ENCODE measurements at places on chromosomes 2 and 18.

DNA sequence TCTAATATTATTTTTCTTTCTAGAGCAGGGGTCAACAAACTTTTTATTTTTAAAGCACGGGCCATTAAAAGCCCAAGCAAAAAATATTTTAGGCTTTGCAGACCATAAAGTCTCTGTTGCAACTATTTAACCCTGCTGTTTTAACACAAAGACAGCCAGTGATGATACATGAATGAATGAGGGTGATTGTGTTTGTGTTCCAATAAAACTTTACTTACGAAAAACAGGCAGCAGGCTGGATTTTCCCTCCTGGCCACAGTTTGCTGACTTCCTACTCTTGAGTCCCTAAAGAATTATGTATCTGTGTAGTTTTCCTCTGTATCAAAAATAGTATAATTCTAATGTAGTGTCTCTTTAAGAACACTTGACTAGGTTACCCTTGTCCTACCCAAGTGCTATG is 402.0 kb downstream of the ADCYAP1 start:
- no peak for DNase-seq

- DNase-seq: peak; percentile 9
These were observed at the start of gene GALNT3 for GRCh38 chr2:165793779-165794535. TSS of gene GALNT3 (minus strand) at chr2:165794247. CDS start at chr2:165770700, 23,547 bp downstream.

GRCh38 chr2:45293182-45293581 is 283.9 kb upstream of the SIX2 start:
- DNase-seq: no peak

- DNase-seq: no peak
These were observed 462.4 kb upstream of the TRIB2 start for GRCh38 chr2:12254280-12254860.

- no peak for DNase-seq
These were observed 5.5 kb upstream of the TSPYL6 start for GRCh38 chr2:54261537-54261936.

DNA sequence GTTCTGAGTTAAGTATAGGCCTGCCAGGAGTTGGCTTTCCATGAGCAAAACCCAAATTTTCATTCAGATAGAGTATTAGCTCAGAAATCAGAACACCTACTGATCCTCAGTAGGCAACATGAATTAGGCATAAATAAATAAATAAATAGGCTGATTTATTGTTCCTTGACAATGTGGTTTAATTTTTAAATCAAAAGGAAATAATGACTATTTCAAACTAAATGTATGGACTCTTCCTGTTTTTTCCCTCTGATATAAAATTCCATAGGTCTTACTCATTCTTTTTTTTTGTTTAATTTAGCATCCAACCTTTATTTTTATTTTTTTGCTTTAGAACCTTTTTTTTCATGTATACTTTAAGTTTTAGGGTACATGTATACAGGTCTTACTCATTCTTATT is 140.2 kb upstream of the ITGA6 start:
- DNase-seq: no peak

DNA sequence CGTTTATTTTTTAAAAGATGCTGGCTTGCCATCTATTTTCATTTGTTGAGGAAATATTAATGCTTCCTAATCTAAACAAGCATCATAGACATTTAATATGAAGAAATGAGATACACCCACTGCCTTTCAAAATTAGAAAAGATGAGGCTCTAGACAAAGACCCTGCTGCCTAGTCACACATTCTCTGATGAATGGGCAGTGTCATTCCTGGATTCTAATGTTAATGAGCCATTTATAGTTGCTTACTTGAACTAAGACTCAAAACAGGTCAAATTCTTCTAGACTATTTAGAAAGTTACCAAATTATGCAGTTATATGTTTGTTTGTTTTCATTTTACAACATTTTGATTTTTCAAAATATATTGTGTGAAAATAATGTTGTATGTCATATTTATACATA is 237.6 kb downstream of the CDH7 start:
- DNase-seq: no peak

- DNase-seq: no peak
These were observed 469.4 kb upstream of the SMIM21 start for GRCh38 chr18:75896865-75897264.

- DNase-seq: no peak
These were observed 48.6 kb downstream of the NTSR2 start for GRCh38 chr2:11621410-11621809.

- DNase-seq: no peak
These were observed 59.3 kb upstream of the B3GNT7 start for GRCh38 chr2:231336236-231336635.

DNA sequence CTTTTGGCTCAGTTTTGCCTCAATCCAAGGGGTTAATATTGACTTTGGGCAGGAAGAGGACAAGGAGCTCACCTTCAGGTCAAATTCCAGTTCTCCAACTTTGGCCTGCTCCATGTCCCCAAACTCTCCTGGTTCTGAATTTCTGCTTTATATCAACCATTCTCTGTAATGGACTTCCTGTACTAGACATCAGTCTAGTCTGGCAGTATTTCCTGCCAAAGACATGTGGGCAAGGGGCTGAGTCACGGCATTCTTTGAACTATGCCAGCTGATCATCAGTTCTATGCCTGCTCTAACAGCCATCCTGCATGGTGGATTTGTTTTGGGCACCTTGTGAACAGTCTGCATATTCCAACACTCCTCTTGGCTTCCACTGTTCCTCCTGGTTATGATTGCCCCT is 199.4 kb downstream of the ZEB2 start:
- DNase-seq: peak; percentile 35

GRCh38 chr2:145055651-145056050 is 535.7 kb upstream of the ZEB2 start:
- no peak for DNase-seq

DNA sequence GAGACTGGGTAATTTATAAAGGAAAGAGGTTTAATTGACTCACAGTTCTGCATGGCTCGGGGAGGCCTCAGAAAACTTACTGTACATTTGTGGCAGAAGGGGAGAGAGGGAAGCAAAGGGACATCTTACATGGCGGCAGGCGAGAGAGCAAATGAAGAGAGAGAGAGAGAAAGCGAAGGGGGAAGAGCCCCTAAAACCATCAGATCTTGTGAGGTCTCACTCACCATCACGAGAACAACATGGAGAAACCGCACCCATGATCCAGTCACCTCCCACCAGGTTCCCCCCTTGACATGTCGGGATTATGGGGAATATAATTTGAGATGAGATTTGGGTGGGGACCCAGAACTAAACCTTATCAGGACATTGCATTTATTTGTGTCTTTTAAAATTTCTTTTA is 75.9 kb downstream of the ACSL3 start:
- DNase-seq: no peak

GRCh38 chr2:195388028-195388427 is 269.0 kb upstream of the SLC39A10 start:
- DNase-seq: no peak

GRCh38 chr18:79395308-79395640 is 456 bp upstream of the NFATC1 start:
- no peak for DNase-seq

GRCh38 chr2:23548143-23548769 is 163.3 kb downstream of the KLHL29 start:
- DNase-seq: no peak

- no peak for DNase-seq
These were observed 131.1 kb upstream of the RIOK3 start for GRCh38 chr18:23321996-23322395.

DNA sequence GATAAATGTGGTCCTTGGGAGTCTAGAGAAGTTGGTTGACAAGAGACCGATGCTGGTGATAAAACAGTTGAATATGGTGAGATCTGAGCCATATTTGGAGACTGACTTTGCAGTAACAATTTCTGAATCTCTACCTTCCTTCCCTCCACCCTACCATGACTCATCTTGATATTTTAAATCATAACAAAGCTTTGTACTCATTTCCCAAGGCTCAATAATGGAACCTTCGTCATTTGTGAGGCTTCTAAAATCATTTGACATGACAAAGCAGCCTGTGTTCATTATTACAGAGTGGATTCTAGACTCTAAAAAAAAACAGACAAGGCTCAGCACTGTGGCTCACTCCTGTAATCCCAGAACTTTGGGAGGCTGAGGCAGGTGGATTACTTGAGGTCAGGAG is 38.5 kb upstream of the PDCL3 start:
- no peak for DNase-seq

All from activated T-cell treated with anti-CD3 and anti-CD28 coated beads for 24 hours (primary cell).